GM12892 (cell line): ENCODE measurements at places on chromosomes 3 and 15.
A peak's percentile ranks its signal among the peaks of the same experiment; 100 is the strongest.

DNA sequence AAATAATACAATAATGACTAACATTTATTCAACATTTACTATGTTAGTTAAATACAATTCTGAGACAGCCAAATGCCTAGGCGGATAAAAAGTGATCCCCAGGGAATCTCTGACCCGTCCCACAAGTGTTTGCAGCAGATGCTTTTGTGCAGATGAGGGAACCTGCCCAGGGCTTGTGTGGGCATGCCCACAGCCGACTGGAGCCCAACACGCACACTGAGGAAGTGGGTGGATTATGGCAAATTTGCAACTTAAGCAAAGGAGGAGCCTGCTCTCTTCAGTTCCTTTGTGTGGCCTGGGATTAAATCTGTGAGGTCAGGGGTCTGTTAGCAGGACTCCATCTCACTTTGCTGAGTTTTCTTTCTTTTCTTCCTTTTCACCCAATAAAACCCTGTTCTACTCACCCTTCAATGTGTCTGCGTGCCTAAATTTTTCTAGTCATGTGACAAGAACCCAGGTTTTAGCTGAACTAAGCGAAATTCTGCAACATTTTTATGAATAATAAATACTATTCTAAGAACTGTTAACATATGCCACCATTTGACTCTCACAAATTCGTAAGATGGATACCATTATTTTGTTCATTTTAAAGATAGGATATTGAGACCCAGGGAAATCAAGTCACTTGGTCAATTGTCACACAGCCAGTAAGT lies 13.9 kb upstream of the RTP1 start:
- no peak for DNase-seq

DNA sequence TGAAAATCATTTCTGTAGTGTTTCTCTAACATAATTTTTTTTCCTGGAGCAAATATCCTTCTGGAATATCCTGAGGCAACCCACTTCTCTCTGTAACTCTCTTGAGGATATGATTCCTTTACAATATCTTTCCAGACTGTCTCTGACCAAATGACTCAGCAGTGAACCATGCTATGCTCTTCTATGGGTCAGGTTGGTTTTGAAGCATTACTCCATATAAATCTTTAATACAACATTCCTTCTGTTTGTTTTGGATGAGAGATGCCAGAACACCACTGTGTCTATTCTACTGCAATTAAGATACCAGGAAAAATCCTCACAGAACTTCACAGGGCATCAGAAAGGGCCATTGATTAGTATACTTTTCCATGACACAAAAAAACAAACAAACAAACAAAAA lies 626.4 kb upstream of the ZNF385D start:
- DNase-seq: no peak

GRCh38 chr3:193865339-193865738 lies 270.6 kb upstream of the HES1 start:
- DNase-seq: no peak

- DNase-seq: peak; percentile 53
Measured at GRCh38 chr3:123652342-123652984, 67.6 kb upstream of the HACD2 start.

GRCh38 chr3:74415731-74416130 lies 198.7 kb downstream of the CNTN3 start:
- DNase-seq: no peak

DNA sequence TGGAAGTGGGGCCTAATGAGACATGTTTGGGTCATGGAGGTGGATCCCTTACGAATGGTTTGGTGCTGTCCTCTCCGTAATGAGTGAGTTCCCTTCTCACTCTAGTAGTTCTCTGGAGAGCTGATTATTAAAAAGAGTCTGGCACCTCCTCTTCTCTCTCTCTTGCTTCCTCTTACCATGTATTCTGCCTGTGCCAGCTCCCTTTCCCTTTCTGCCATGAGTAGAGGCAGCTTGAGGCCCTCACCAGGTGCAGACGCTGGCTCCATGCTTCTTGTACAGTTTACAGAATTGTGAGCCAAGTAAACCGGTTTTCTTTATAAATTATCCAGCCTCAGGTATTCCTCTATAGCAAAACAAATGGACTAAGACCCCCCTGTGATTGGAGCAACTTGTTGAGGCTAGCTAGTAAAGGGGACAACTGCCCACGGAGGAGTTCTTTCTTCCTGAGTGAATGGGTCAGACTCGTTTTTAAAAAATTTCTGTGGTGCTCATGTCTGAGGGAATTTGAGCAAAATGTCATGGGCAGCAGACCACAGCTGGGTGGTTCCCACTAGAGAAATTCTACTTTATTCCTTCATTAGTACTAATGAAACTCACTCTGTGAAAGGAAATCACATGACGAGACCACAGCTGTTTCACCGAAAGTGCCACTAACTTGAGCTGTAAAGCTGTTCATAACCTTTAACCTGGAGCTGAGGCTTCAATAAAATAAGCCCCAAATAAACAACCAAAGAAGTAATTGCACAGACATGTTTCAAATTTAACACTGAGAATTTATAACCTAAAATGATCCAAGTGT lies 210.0 kb downstream of the NFKBIZ start:
- no peak for DNase-seq

GRCh38 chr3:57150113-57150581 lies 15.0 kb downstream of the IL17RD start:
- no peak for DNase-seq

GRCh38 chr3:13614607-13615006 lies 65.7 kb downstream of the FBLN2 start:
- DNase-seq: no peak

GRCh38 chr15:64249406-64249805 lies 86.6 kb upstream of the PPIB start:
- DNase-seq: no peak

- DNase-seq: no peak
Measured at GRCh38 chr15:42836251-42836650, 84.3 kb downstream of the TTBK2 start.

GRCh38 chr3:2583046-2583445 lies 484.4 kb downstream of the CNTN4 start:
- DNase-seq: no peak

DNA sequence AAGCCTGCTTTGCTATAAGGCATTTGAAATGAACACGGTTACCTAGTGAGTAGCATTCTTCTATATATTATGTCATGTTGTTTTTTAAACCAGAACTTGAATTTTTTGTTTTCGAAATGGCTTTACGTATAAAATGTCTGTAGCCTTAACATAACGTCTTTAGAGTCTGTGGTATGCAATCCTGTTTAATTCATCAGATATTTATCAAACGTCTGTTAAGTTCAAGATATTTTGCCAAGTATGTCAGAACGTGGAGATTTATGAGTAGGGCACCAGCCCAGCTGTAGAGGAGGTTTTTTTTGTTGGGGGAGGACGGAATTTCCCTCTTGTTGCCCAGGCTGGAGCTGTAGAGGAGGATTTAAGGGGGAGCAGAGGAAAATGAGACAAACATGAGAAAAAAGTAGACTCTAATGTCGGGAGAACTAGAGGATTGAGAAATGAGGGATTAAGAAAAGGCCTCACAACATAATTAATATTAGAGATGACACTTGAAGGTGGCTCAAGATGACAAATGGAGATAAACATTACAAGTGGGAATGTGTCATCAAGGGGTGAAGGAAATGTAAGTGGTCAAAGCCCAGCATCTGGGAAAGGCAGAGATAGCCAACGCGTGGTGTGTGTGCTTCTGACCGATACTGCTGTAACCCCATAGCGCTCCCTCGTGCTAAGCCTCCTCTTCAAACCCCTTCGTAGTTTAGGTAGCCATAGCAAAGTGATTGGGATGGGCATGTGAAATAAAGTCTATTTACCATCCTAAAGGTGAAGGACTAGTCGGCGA lies 154.0 kb upstream of the GOLGA6L4 start:
- no peak for DNase-seq

- DNase-seq: no peak
Measured at GRCh38 chr15:74402337-74402841, 31.4 kb downstream of the SEMA7A start.

DNA sequence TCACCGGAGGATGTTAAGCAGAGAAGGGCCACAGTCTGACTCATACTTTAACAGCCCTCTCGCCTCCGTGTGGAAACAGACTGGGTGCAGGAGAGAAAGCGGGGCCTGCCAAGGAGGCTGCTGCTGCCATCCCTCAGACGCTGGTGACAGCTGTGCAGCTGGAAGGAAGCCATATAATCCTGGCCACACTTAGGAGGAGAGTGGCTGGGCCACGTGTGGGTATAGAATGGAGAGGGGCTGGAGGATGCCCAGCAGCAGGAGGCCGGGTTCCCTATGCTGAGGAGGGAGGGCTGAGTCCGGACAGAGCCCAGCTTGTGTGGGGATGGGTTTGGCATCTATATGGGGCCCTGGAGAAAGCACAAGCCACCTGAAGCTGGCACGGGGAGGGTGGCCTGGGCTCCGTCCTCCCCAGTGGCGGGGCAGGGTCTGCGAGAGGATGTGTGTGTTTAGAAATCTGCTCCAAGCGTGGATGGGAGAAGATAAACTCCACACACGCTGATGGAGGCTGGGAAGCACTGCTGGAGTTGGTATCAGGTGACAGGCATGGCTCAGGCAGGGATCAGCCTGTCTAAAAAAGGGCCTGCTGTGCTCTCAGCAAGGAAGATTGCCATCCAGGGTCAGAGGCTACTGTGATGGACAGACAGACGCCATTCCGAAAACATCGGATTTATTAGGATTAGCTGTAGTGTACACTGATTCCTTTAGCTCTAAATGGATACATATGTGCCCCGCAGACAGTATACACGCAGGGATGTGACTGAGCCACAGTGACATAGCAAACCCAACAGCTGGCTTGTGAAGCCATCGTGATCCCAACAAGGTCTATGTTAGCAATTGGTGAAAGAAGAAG lies 15.9 kb downstream of the ABTB1 start:
- DNase-seq: no peak

DNA sequence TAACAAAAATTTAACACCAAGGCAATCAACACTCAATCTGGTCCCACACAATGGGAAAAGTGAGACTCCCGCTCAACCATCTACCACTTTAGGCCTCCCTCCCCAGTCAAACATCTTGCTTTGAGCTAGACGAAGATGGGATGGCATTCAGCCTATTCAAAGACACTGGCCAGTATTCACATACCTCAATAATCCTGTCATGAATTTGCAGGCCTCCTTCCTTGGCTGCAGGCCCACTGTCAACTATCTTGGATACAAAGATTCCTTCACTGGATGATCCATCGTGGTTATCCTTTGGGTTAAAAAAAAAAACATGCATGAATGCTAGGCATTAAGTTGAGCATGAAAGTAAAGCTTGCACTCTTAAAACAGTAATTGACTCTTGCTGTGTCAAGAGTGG lies 22.6 kb downstream of the PDZRN3 start:
- DNase-seq: no peak

DNA sequence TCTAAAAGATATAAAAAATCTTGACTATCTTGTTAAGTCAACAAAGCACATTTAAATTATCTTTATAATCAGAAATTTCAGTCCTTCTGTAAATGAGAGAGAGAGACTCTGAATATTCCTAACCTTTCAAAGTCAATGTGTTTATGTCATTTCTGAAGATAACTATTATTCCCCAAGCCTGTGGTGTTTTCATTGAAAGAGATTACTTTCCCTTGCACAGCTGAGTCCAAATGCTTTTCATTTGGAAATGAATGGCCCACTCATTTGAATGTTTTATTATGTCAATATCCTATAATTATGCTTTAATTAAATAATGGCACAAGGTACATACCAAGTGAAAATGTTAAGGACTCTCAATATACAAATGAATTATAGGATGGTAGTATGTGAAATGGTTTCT lies 680.0 kb upstream of the DPPA4 start:
- no peak for DNase-seq

DNA sequence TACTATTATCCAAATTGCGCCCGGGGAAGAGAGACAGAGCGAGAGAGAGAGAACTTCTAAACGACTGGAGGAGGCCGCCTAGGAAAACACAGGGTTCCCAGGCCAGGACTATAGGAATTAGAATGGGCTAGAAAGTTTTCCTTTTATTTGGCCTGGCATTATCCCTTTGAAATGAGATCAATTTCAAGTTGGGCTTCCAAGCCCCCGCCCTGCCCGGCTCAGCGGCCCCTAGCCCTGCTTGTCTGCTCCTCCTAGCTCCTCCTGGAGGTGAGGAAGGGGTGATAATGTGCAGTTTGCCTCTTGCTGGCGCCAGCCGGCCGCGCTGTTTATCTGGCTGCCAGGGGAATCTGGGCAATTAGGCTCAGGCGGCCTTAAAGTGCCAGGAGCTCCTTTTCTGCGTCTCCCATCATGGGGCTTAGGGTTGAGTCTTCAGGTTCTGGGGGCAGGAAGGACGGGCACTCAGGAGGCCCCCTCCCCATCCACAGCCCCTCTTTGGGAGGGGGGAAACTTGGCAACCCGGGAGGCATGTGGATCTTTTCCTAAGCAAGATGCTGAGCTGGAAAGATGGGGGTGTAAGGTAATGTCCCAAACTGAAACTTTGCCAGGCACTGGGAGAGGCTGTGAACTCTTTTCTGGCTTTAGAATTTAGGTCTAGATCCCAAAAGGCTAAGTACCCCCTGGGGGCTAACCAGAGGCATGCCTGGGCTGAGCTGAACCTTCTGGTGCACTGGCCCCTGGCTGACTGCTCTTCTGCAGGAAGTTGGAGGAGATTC lies 5.5 kb downstream of the SMAD6 start:
- no peak for DNase-seq

- no peak for DNase-seq
Measured at GRCh38 chr3:139326707-139327106, 17.1 kb upstream of the MRPS22 start.

DNA sequence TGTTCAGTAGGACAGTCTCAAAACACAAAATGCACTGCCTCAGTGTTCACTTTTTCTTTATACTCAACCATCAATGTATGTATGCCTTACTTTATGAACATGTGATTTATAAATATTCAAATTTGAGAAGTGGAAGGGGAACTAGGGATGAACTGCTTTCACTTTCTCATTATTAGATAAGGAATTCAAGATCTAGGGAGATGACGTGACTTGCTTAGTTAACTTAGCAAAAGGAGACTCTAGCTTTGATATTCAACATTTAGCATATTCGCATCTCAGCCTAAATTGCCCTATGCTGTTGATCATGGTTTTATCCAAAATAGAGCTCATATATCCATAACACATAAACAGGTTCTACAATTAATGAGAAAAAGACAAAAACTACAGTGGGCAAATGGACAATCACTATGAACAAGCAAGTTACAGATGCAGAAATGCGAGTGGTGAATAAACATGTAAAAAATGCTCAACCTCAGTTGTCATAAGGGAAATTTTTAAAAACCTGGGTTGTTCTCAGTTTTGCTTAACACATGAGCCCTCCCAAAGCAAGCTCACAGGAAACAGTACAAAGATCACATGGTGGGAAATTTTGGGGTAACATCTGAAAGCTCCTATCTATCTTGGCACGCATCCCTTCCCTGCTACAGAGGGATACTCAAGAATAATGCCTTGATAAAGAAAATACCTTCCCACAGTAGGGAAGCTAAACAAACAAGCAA lies 269.8 kb downstream of the THRB start:
- DNase-seq: no peak

DNA sequence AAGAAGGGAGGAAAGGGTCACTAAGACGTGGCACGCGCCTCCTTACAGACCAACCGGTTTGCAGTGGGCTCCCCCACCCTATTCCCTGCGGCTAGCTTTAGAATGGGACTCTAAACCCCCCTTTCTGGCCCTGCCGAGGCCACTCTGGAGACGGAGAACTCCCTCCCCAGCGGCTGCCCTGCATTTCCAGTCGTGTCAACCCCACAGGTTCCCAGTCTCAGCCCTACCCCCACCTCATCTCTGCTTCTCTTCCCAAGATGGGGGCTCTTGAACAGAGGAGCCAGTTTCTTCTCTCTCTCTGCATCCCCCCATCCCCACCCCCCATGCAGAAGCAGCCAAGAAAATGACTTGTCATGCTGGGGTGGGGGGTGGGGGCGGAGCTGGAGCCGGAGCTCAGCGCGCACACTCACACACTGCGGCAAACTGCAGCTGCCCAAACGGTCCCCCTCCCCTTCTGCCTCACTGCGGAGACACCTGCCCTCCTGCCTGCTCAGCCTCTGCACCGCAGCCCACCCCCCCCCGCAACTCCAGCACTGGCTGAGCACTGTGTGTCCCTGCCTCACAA lies 871 bp downstream of the MAP1A start:
- DNase-seq: no peak
